ENCODE measurements at places on chromosomes 1 and 21.

- peak; percentile 53 for DNase-seq
These were observed 6.5 kb downstream of the ENO1 start for GRCh38 chr1:8871965-8872399.

- DNase-seq = no peak
These were observed 989.5 kb downstream of the MRPL39 start for GRCh38 chr21:24617819-24618218.

- no peak for DNase-seq
These were observed 1.7 kb upstream of the SFN start for GRCh38 chr1:26861286-26861701.

DNA sequence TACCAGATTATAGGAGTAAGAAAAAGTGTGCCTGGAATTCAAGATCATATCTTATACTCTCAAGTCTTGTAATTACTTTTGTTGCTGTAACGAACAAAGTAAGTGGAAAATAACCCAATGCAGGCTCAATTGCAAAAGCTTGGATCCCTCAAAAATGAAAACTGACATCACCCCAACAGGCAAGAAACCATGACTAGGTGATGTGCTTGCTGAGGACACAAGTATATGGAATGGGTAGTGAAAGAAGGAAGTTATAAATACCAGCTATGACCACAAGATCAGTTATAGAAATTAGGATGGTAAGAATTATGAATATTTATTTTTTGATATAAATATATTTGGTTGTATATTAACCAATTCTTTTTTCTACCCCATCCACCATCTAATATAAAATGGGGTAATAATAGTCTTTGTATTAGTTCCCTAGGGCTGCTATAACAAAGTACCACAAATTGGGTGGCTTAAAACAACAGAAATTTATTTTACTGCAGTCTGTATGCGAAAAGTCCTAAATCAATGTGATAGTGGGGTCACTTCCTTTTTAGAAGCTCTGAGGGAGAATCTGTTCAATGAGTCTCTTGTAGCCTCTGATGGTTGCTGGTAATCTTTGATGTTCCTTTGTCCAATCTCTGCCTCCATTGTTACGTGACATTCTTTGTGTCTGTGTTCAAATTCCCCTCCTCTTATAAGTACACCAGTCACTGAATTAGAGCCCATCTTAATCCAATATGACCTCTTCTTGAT, 45.0 kb downstream of the DUSP10 start:
- DNase-seq = no peak

DNA sequence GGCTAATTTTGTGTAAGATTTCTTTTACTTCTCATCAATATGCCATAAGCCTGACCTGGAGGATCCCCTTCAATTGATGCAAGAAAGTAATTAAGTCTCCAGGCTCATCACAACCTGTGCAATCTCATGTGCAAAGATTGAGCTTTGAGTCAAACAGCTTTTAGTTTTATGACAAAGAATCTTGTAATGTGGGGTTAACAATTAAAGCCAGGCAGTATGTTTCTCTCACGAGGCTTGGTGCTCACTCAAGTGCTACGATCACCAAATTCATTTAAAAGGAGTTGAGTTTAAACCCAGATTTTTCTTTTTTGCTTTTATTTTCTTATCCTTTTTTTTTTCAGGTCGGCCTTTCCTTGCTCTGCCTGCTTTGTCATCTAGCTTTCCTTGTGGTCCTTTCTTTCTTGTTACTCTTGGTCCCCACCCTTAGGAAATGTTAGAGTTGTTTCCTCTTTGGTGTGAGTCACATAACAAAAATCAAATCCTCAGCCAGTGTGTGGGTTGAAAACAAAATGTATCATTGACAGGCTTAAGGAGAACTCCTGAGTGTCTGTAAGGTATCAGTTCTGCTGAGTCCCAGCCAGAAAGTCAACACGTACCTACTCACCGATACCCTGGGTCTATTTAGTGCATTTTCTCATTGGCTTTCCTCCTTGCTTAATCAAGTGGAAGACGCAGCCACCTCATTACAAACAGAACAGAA, 1037.2 kb downstream of the ADGRL2 start:
- DNase-seq = no peak

GRCh38 chr1:84366786-84367185, 31.5 kb upstream of the DNASE2B start:
- DNase-seq = no peak

DNA sequence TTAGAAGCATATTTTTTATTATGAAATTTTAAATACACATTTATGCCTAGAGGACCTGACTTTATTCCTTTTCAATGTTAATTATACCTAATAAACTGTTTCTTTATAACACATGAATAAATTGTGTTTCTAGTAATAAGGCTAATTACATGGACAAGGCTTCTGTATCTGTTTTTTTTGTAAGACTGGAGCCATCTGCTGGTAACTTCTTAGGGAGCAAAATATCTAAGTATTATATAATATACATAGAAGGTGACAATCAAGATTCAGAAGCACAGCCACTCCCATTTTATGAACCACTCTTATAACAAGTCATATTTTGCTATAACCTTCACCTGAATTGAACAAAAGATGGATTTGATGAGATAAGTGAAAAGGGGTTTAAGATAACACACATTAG, 84.2 kb downstream of the LBR start:
- no peak for DNase-seq
